Activated naive CD8-positive, alpha-beta T cell treated with anti-CD3 and anti-CD28 coated beads, Interleukin-2, amount 50 U/mL, for 24 hours (primary cell): ENCODE measurements at places on chromosomes 13 and 19.
A peak's percentile ranks its signal among the peaks of the same experiment; 100 is the strongest.

DNA sequence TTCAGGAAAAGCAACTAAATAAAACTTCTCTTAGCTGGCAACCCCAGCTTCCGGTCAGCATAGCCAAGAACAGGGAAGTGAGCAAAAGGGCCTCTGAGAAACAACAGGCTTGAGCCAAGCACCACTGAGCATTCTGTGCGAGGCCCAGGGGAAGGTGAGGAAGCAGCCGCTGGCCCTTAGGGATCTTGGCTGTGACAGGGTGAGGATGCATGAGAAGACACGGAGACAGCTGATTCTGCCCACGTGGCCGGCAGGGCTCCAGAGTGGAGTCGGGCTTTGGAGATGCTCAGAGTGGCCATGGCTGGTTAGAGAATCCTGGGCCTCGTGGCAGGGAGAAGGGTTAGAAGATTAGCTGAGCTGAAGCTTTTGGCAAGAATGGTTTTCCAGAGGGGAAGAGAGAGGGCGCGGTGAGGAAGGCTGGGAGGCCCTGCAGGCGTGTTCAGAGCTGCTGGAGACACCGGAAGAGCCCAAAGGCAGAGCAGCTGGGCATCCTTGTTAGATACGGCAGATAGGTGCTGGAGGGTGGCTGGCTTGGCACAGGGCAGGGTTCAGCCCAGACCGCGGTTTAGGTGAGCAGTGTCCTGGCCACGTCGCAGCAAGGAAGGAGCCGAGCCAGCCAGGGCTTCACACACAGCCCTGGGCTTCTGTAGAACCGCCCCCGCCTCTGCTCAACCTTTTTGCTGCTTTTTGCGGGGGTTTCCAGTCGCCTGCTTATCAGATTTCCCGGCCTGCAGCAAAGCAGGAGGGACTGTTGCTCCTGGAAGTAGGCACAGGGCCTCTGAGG lies 17.3 kb downstream of the UPF1 start:
- no peak for DNase-seq

- DNase-seq = no peak
These were observed 25.5 kb downstream of the FGF21 start for GRCh38 chr19:48780631-48781391.

GRCh38 chr13:109110159-109110558 lies 480.7 kb downstream of the MYO16 start:
- DNase-seq = no peak

GRCh38 chr19:43754253-43754502 lies 584 bp downstream of the SMG9 start:
- DNase-seq = no peak

- DNase-seq = no peak
These were observed 226.3 kb downstream of the FGF9 start for GRCh38 chr13:21897161-21897560.

DNA sequence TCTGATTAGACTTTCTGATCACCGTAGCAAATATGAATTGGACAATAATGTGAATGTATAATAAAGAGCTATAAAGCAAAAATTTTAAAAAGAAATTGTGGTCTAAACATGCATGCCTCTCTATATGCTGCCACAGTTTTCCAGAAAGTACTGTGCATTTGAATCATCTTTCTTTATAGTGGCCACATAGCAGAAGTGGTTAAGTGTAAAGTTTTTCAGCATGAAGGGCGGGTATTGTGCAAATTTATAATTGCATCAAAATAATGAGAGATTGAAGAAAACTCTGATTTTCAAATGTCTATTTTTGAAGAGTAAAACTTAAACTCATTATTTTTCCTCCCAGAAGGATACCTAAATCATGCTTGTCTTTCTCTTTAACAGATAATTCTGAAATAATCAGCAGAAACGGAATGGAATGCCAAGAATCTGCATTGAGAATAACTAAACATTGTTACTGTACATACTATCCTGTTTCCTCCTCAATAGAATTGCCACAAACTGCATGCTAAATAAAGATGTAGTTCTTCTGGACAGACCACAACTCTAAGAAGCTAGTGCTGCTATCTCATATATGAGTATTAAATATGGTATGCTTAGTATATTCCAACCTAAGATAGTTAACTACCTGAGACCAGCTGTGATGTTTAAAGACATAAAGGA lies 42.9 kb upstream of the RAP2A start:
- DNase-seq = no peak

DNA sequence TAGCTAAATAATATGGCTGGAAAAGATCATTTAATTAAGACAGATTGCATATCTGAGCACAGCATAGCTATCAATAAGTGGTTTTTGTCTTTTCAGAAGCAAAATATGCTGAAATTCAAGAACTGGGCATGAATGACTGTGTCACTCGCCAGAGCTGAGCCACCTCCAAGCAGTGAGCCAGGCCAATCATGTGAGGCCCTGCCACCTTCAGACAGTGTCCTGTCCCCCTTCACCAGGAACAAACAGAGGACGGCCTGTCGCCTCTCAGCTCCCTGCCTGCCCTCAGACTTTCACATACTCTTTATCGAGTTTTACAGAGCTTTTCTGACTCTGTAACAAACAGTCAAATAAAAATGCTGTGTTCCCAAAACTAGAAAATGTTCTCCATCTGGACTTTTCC lies 171.0 kb upstream of the TSC22D1 start:
- no peak for DNase-seq

DNA sequence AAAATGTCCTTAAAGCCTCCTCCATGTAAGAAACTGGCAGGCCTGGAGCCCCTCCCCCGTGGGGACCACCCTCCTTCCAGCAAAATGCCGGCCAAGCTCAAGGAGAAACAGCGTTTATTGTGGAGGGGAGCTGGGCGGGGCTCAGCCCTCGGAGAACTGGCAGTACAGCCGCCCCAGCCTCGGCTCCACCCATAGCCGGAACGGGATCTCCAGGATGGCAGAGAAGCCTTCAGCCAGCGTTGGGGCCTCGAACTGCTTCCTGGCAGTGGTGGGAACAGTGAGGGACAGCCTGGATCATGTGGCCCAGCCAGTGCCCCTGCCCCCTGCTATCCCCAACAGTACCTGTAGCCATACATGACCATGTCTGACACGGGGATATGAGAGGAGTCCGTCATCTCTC lies 6.3 kb downstream of the PNKP start:
- no peak for DNase-seq

DNA sequence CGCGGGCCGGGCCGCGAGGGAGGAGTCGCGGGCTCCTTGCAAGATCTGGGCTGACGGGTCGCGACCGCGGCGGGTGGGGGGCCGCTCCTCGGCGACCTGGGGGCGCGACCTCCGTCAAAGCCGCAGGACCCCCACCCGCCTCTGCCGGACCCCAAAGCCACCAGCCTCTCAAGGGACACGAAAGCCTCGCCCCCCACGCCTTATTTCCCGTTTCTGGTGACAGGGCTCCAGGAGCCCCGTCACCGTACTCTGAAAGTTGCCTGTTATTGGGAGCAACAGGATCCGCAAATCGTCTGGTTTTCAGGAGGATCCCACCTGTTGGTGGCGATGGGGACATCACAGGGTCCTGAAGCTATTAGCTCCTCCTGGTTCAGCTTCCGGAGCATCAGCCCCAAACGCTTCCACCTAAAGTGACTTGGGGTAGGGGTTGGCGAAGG lies 530 bp downstream of the MAU2 start:
- DNase-seq = no peak

DNA sequence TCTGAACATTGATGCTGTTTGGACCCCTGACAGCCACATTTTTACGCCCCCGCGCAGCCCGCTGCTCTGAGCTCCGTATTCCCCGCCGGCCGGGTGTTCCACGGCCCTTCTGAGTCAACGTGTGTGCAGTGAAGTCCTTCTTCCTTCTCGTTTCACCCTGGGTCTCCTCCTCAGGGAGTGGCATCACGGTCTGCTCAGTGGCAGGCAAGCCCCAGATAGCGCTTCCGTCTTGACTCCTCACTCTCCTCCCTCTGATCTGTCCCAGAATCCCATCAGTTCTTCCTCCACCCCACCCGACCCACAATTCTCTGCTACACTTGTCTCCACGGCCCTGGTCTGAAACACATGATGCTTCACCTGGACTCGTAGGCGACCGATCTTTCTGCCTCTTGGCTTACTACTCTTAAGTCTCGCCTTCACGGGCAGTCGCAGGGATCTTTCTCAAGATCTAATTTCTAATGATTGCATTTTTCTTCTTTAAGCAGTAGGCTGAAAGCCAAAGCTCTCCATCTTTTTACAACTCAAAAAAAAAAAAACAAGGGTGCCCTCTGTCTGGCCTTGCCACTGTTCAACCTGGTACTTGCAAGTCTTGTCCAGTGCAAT lies 33.9 kb downstream of the CCNE1 start:
- DNase-seq = peak; percentile 50

GRCh38 chr13:106522112-106522705 lies 13.3 kb downstream of the EFNB2 start:
- DNase-seq = no peak

- peak; percentile 37 for DNase-seq
These were observed 3.9 kb downstream of the ZNF266 start for GRCh38 chr19:9431475-9431874.

GRCh38 chr19:46031781-46032596 lies 8.8 kb downstream of the IGFL4 start:
- no peak for DNase-seq

DNA sequence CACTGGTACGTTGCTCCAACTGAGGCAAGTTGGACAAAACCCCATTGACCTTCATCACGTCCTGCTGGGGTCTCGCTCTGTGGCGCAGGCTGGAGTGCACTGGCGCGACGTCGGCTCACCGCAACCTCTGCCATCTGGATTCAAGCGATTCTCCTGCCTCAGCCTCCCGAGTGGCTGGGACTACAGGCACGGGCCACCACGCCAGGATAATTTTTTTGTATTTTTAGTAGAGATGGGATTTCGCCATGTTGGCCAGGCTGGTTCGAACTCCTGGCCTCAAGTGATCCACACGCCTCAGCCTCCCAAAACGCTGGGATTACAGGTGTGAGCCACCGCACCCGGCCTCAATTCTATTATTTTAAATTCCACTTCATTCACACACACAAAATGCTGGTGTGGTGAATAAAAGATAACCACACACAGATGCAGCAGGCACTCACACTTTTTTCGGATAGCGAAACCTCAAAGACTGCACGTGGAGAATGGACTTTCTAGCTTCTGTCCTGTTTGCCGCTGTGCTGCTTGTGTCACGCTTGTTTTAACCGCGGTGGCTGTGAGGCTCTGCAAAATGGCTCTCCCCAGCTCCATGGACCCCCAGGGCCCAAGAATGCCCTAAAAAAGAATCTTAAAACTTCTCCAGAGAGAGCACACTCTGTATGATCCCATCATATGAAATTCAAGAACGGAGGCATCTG lies 58.4 kb downstream of the COL4A1 start:
- no peak for DNase-seq

DNA sequence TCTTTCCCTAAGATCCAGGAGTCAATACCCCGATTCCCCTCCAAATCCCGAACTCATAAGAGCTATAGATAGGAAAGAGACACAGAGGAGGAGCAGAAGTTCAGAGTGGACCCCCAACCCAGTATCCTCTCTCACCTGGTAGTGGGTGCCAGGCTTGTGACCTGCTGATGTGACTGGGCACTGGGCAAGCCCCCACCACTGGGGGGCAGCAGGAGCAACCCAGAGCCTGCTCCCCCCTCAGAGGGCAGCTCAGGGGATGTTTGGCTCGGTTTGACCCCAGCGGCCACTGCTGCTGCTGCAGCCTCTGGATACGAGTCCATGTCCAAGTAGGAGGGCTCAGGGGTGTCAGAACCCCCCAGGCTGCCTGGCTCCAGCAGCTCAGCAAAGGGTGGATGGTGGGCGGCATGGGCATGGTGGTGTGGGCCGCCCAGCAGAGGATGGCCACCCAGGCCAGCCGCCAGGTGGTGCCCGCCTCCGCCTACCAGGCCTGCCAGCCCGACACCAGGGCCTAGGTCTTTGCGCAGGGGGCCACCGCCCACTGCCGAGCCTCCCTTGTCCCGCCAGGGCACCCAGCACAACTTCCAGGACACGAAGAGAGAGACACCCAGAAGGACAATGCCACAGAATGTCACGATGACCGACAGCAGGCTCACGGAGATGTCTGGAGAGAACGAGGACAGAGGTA lies 7.4 kb downstream of the SYT3 start:
- no peak for DNase-seq

DNA sequence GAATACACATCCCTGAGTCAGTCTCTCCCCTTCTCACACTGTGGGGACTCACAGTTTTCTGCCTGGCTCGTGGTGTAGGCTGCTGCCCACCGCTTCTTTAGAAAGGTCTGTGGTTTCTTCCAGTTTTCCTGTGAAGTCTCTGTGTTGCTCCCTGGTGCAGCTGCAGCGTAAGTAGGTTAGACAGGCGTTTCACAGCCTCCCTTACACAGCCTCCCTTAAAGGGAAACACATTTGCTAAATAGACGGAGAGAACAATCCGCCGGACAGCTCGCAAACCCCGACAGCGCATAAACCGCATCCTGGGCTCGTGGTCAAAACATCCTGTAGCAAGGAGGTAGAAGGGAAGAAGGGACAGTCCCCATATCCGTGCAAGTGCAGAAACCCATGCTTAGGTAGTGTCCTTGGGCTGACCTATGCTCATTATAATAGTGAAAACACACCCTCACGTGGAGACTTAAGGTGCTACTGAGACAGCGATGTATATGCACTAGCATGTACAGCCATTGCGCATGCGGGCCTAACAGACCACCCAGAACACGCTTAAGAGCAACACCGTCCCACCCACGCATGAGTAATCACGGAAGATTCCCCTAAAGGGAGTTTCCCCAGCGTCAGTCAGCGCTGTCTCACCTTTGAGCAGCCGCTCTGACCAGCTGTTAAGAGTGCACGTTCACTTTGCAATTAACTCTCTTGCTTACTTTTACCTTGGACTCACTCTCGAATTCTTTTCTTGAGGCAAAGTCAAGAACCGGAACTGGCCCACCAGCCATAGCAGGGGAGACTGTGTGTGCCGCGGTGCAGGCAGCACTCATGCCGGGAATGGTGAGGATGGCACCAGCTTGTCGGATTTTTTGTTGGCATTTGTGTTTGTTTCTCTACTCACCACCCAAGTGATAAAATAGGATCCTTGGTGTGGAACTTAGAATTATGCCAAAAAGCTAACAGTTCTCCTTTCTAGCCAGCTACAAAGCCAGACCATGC lies 16.6 kb downstream of the SIGLEC8 start:
- peak; percentile 86 for DNase-seq

- no peak for DNase-seq
These were observed 323.6 kb downstream of the GPC6 start for GRCh38 chr13:93550236-93550635.

DNA sequence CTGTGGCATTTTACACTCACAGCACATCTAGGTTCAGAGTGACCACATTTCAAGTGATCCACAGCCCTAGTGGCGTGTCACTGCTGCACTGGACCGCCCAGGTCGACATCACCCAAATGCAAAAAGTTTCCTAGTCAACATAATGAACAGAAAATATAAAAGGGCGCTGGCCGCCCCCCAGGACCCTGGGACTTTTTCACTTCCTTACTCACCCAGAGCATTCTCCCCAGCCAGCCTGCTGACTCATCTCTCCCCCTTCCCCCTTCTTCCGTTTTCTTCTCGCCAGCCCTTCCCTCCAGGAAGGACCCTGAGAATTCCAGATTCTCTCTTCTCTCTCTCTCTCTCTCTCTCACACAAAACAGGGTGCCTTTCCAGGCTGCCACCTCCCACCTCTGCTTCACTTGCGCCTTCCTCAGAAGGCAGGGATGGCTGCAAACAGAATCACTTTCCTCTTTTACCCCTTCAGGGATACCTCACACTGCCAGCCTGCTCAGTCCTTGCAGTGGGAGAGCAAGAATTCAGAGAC lies 21.0 kb upstream of the GRWD1 start:
- no peak for DNase-seq

GRCh38 chr13:22862478-22862877 lies 318.3 kb upstream of the SGCG start:
- no peak for DNase-seq
